ENCODE measurements at places on chromosomes 3 and 15. TPM values are rescaled to one million over a fixed set of nuclear protein-coding genes. Genes with fewer than 3 reads are reported as not detected.

DNA sequence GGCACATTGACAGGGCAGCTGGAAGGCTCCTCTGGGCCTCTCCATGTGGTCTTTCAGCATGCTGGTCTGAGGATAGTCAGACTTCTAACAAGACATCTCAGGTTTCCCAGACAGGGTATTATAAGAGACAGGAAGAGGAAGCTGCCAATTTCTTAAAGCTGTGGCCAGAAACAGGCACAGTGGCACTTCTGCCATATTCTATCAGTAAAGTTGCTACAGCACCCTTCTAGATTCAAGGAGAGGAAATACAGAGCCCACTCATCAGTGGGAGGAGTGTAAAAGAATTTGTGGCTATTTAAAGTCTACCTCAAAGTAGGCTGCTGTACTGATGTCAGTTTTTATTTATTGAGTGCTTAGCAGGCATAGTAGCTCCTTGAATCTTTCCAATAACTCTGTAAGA lies 55.5 kb downstream of the BTD start:
- H3K27me3 ChIP-seq, result no peaks in the 10 kb centered on the region
- H3K4me3 ChIP-seq, result no peak overlapping the region
- no peaks in the 10 kb centered on the region for H3K4me1 ChIP-seq
- no peak overlapping the region for H3K27ac ChIP-seq
- H3K36me3 ChIP-seq, result no peaks in the 10 kb centered on the region
- DNase-seq, result no peak

GRCh38 chr15:23497710-23498111 lies 50.7 kb upstream of the GOLGA6L2 start:
- no peaks in the 10 kb centered on the region for H3K4me1 ChIP-seq
- no peak overlapping the region for H3K27ac ChIP-seq
- DNase-seq, result no peak
- H3K36me3 ChIP-seq, result no peaks in the 10 kb centered on the region
- H3K27me3 ChIP-seq, result peaks cover 4% of the 10 kb centered on the region

- no peaks in the 10 kb centered on the region for H3K27me3 ChIP-seq
- H3K4me1 ChIP-seq, result no peaks in the 10 kb centered on the region
- no peak overlapping the region for H3K27ac ChIP-seq
- DNase-seq, result no peak
- H3K36me3 ChIP-seq, result no peaks in the 10 kb centered on the region
Measured at GRCh38 chr3:643376-643775, 446.8 kb downstream of the CHL1 start.

DNA sequence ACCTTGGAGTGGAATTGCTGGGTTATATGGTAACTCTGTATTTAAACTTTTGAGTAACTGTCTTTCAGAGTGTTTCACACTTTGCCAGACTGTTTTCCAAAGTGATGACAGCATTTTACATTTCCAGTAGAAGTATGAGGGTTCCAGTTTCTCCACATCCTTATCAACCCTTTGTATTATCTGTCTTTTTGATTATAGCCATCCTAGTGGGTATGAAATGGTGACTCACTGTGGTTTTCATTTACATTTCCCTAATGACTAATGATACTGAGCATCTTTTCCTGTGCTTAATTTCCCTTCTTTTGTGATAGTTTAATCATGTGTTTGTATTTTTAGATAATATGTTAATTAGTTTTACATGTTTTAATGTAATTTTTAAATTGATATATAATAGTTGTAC lies 138.1 kb upstream of the DAZL start:
- no peak overlapping the region for H3K4me3 ChIP-seq
- no peaks in the 10 kb centered on the region for H3K36me3 ChIP-seq
- no peak for DNase-seq
- no peaks in the 10 kb centered on the region for H3K27me3 ChIP-seq

DNA sequence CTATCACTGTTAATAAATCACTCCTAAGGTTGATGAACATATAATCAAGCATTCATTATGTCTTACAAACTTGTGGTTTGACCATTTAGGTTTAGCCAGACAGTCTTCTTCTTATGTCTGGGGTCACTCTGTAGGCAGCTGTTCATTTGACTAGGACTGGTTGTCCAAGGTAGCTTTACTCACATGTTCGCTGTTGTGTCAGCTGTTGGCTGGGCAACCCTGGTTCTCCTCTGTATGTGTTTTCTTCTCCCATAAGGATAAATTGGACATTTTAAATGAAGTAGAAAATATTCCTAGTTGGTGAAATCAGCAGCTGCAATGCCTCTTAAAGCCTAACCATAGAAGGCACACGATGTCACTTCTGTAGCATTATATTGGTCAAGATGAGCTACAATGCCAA lies 635.1 kb downstream of the EPHA3 start:
- H3K4me1 ChIP-seq, result no peaks in the 10 kb centered on the region
- no peak overlapping the region for H3K4me3 ChIP-seq
- H3K27ac ChIP-seq, result no peak overlapping the region
- no peaks in the 10 kb centered on the region for H3K36me3 ChIP-seq

Gene WDR5B
- total RNA-seq, result 4.3 TPM

Gene DGKG
- total RNA-seq, result 4.0 TPM

Measured in suprapubic skin (tissue), 4 donors.